ENCODE measurements at places on chromosomes 16 and 17.

GRCh38 chr16:88784074-88784855, 755 bp downstream of the PIEZO1 start:
- peak; percentile 87 for DNase-seq
- peak overlapping the region; percentile 68 for H3K4me3 ChIP-seq
- H3K27me3 ChIP-seq, result no peaks in the 10 kb centered on the region
- no peaks in the 10 kb centered on the region for H3K36me3 ChIP-seq

DNA sequence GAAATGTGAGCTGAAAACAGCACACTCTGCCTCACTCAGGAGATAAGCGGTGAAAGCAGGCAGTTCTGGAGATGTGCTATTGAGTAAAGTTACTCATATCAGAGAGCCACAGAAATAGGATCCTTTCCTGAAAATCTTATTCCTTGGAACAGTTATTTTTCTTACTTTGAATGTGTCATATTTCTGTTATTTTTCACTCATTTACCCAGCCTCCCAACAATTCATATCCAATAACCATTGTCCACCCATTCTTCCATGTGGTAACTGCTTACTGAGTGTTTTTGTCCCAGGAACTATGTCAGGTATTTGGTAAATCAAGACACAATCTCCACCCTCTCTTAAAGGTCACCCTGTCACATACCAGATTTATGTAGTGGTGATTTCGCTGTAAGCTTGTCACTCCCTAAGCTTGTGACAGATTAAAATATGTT, 144.9 kb downstream of the PARN start:
- H3K27ac ChIP-seq, result no peak overlapping the region
- H3K27me3 ChIP-seq, result no peaks in the 10 kb centered on the region
- no peak for DNase-seq
- no peak overlapping the region for H3K4me3 ChIP-seq

GRCh38 chr16:79691007-79691406, 90.5 kb upstream of the MAF start:
- DNase-seq, result no peak
- no peak overlapping the region for H3K4me3 ChIP-seq
- no peaks in the 10 kb centered on the region for H3K36me3 ChIP-seq
- no peak overlapping the region for H3K27ac ChIP-seq
- peaks cover 5% of the 10 kb centered on the region for H3K4me1 ChIP-seq

- H3K4me1 ChIP-seq, result peaks cover 6% of the 10 kb centered on the region
- H3K4me3 ChIP-seq, result peak overlapping the region; percentile 67
- peaks cover 56% of the 10 kb centered on the region for H3K27me3 ChIP-seq
- H3K36me3 ChIP-seq, result no peaks in the 10 kb centered on the region
Observed at GRCh38 chr17:7740481-7741001, 23.0 kb downstream of the DNAH2 start.

- no peak overlapping the region for H3K27ac ChIP-seq
- H3K4me3 ChIP-seq, result no peak overlapping the region
- H3K27me3 ChIP-seq, result no peaks in the 10 kb centered on the region
- peaks cover 34% of the 10 kb centered on the region for H3K36me3 ChIP-seq
Observed at GRCh38 chr17:16091773-16092172, 92.1 kb downstream of the TTC19 start.

DNA sequence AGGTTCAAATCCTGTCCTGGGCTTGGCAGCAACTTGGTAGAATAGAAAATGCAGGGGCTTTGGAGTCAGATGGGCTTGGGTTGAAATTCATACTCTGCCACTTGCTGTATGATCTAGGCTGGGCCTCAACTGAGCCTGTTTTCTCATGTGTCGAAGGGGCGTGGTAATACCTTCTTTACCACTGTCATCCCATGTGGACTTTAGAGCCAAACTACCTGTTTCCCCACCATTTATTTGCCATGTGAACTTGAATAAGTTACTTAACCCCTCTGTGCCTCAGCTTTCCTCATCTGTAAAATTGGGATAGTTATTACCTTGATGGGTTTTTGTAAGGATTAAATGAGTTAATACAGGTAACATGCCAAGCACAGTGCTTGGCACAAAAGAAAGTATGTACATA, 106.0 kb downstream of the COPRS start:
- no peak for DNase-seq
- no peak overlapping the region for H3K4me3 ChIP-seq

- H3K27ac ChIP-seq, result peak overlapping the region; percentile 83
- H3K4me1 ChIP-seq, result peaks cover 20% of the 10 kb centered on the region
- DNase-seq, result no peak
- H3K4me3 ChIP-seq, result no peak overlapping the region
- H3K36me3 ChIP-seq, result no peaks in the 10 kb centered on the region
- H3K27me3 ChIP-seq, result no peaks in the 10 kb centered on the region
Observed at GRCh38 chr17:74945543-74945942, 9.8 kb downstream of the OTOP3 start.

- peaks cover 12% of the 10 kb centered on the region for H3K36me3 ChIP-seq
- H3K27me3 ChIP-seq, result no peaks in the 10 kb centered on the region
- DNase-seq, result no peak
- peaks cover 4% of the 10 kb centered on the region for H3K4me1 ChIP-seq
Observed at GRCh38 chr16:83271970-83272575, 535.7 kb upstream of the HSBP1 start.

DNA sequence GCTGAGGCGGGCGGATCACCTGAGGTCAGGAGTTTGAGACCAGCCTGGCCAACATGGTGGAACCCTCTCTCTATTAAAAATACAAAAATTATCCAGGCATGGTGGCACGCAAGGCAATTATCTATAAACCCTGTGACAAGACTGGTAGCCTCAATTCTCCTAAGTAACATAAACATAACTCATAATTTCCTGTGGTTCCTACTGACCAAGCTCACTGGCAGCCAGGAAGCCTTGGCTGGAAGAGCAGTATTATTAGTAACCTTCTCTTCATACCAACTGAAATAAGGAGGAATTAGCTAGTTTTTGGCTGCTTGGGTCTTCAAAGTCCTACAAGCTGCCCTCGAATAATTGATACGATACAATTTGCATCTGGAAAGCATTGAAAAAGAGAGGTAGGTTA, 31.6 kb upstream of the LRRC37A3 start:
- no peaks in the 10 kb centered on the region for H3K27me3 ChIP-seq
- no peak overlapping the region for H3K27ac ChIP-seq
- no peak for DNase-seq
- H3K36me3 ChIP-seq, result no peaks in the 10 kb centered on the region
- H3K4me1 ChIP-seq, result no peaks in the 10 kb centered on the region

All from MCF 10A (cell line).